ENCODE measurements at places on chromosomes 5 and 9.

- no peak for DNase-seq
Observed at GRCh38 chr9:128729766-128730517, 6.0 kb upstream of the ZDHHC12 start.

DNA sequence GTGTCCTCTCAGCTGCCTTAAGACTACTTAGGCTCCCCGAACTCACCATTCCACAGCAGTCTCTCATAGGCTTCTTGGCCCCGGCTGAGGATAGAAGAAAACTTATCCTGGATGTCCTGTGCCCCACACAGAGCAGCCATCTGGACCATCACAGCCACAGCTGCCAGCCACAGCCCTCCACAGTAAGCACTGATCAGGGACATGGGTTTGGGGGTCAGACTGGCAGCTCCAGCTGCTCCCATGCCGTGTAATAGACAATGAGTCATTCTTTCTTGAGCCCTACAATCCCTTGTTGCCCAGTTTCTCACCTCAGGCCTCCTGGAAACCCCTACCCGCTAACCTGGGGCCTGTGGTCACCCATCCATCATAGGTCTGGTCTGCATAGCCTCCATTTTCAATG lies 5.7 kb downstream of the CREB3 start:
- no peak for DNase-seq

DNA sequence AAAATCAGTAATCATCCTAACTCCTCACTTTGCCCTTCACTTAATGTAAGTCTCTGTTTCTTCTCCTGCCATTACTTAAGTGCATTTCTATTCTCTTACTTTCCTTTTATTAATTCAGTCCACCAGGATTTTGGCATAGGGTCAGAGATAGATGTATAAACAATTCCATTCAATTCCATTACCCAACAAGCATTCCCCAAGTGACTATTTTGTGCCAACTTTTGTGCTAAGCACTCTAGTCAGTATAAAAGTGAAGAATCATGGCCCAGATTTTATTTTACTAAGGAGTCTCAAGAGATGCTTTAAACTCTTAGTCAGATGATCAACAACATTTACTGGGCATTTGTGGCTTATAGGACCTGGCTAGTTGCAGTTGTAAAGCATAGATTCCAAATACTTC lies 159.3 kb downstream of the DMAC1 start:
- DNase-seq: no peak

- peak; percentile 47 for DNase-seq
Observed at GRCh38 chr5:113510836-113511451, 2.5 kb upstream of the YTHDC2 start.

DNA sequence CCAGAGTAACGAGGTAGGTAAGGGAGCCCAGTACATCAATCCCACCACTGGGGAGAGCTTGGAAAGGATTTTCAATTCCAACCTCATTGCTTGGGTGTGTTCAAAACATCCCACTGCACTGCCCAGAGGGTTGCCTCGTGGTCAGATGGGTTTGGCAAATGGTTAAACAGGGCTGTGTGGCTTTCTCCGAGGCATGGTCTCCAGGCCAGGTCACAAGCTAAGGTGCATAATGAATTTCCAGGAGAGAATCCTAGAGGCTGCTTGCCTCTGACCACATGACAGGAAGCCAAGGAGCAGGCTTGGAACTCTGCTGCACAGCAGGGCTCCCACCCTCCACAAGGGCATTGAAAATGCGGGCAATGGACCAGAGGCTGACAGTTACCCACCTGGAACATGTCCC lies 51.6 kb downstream of the DAP start:
- no peak for DNase-seq

- no peak for DNase-seq
Observed at GRCh38 chr9:91178281-91179236, 183.2 kb downstream of the AUH start.

- DNase-seq: no peak
Observed at GRCh38 chr5:150860246-150860821, 14.0 kb downstream of the IRGM start.

- DNase-seq: no peak
Observed at GRCh38 chr9:93461414-93461743, 8.0 kb upstream of the FAM120AOS start.

DNA sequence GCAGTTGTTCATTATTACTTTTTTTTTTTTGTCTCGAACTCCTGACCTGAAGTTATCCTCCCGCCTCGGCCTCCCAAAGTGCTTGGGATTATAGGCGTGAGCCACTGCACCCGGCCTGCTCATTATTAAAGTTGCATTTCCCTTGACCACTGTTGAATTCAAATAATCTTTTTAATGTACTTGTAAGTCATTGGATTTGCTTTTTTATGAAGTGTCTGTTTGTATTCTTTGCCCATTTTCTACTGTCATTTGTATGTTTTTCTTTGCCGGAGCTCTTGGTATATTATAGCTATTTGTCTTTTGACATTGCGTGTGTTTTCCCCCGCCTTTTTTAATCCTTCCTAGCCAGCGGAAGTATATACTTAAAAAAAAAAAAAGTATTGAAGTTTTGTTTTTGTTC lies 22.0 kb downstream of the LRRTM2 start:
- DNase-seq: no peak

DNA sequence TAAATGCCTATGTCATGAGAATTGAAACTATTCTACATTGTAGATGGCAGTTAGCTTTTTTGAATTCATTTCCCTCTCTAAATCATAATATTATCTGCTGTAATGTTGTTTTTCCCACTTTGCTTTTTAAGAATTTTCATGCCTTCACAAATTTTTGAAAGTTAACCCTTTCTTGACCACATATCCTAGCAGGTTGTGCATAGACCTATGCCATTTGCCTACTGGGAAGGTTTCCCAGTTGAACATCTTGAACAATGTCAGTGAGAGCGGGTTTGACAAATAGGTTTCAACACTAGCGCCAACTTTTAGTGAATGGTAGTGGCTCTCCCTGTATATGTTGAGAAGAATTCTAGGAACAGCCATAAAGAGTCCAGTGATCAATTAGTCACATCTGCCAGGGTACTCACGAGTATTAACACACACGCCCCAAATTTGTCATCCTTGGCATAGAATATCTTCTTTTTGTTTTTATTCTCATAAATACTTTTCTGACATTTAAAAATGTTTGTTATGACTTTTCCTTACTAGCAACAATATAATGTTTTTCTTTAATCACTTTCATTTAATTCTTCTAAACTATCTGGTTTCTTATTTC lies 307.6 kb downstream of the PJA2 start:
- no peak for DNase-seq

GRCh38 chr5:17357504-17357903 lies 140.1 kb downstream of the BASP1 start:
- DNase-seq: no peak

DNA sequence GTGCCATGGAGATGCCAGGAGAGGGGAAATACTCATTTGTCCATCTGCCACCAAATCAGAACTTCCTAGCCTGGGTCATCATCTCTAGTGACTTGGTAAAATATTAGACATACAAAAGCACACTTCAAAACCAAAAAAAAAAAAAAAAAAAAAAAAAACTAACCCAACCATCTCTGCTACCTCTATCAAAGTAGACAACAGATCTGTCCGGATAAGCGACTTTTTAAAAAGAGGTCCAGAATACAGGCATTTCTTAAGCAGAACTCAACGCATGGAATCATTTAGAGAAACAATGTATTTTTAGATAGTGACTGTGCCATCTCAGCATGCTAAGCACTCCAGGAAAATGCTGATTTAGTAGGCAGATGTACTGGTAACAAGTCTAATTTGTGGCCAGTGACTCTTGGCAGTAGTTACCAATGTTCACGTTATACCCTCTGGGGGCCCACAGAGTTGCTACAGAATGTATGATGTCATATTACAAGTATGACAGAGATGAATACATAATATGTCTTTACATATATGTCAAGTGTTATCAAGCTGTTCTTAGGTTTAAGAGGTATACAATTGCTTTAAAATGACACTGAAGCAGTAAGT lies 107.8 kb downstream of the SMIM23 start:
- DNase-seq: no peak

DNA sequence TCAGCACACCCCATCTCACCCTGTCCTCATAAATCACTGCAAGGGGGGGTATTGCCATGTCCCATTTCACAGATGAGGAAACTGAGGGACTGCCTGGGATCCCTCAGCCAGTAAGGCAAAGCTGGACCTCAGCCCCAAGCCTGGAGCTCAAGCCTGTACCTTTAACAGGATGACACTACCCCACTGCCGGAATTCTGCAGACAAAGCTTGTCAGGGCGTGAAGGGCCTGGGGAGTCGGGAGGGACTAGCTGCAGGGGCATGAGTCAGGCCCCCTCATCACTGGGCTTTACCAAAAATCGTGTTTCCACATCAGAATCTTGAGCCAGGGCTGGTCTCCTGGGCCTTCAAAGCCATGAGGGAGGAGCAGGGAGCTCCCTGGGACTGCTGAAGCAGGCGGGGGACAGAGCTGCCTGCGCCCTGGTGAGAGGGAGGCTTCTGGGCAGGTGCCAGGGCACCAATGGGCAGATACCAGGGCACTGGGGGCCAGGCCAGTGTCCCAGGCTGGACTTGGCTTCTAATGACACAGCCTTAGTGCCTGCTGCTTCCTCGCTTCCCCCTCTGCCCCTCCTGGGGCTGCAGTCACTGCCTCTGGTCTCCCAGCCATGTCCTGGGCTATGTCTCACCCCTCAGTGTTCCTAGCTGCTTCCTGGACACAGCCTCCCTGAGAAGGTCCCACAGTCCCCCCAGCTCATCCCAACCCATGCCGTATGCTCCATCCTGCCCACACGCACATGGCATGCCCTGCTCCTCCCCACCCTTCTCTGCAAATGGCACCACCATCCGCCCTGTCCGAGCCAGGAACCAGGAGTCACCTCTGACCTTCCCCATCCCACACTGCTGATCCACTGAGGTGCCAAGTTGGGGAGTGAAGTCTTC lies 80.7 kb downstream of the LMX1B start:
- no peak for DNase-seq

GRCh38 chr9:80378669-80379293 lies 807.0 kb downstream of the TLE4 start:
- DNase-seq: no peak

All from A549 (cell line).